ENCODE measurements at places on chromosomes 5 and 9.

- no peak for DNase-seq
Measured at GRCh38 chr9:13481274-13481673, 201.8 kb upstream of the MPDZ start.

GRCh38 chr9:128457207-128457606 lies 1.4 kb downstream of the ODF2 start:
- no peak for DNase-seq

GRCh38 chr9:17669206-17669605 lies 90.3 kb downstream of the SH3GL2 start:
- DNase-seq: no peak

GRCh38 chr9:86034863-86035734 lies 64.3 kb downstream of the GOLM1 start:
- DNase-seq: no peak

GRCh38 chr5:137392261-137392660 lies 106.9 kb downstream of the SPOCK1 start:
- DNase-seq: no peak

DNA sequence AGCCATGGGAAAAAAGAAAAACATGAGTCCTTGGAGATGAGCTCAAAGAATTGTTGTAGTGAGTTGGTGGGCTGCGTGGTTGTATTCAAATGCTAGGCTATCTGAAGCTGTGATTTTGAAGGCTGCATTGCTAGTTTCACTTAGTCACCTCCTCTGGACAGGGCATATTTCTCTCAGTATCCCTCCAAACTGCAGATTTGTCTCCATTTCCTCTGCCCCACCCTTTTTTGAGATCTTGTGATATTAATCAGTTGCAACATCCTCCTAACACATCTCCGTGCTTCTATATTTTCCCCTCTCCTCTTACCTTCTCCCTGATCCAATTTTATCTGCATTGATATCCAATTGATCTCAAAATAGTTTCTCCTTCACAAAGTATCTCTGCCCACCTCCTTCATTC lies 1048.0 kb upstream of the WWC1 start:
- no peak for DNase-seq

GRCh38 chr9:116193636-116194035 lies 40.0 kb downstream of the PAPPA start:
- no peak for DNase-seq

DNA sequence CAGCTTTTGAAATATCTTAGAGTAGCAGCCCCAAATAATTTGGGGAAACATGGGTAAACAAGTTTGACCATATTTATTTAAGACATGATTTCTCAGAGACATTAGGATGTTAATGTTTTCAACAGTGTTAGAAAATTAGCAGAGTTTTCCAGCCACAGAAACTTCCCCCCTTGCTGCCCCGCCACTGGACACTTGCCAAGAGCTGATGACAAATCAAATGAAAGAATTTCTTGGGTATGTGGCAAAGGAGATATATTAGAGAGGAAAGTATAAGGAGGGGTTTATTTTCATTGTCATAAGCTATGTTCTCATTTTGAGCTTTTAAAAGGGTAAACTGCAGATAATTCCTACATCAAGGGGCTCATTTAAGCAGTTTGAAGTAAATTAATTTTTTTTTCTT lies 15.9 kb downstream of the GABRA1 start:
- no peak for DNase-seq

GRCh38 chr5:106962464-106963230 lies 708.1 kb downstream of the EFNA5 start:
- no peak for DNase-seq

- no peak for DNase-seq
Measured at GRCh38 chr9:106964329-106964728, 101.4 kb downstream of the ZNF462 start.

DNA sequence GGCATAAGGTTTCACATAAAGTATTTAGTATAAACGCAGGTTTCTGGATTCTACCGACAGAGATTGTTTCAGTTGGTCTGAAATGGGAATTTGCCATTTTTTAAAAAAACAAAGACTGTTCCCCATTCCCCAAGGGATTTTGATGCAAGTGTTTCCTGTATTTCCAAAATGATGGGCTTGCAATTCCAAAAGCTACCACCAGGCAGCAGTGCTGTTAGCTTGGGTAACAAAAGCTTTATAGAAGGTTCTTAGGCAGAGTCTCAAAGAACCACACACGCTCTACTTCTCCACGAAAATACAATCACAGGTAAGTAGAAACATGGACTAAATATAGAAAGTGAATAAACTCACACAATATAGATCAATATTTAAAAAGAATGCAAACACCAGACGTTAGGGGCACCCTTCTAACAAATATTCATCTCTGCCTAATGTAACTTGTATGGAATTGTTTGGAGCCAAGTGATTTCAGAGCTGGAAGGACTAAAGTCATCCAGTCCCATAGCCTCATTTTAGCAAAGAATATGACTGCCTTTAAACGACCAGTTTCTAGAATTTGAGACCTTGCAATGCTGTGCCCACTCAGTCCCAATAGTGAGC lies 154.3 kb downstream of the SPOCK1 start:
- DNase-seq: no peak

DNA sequence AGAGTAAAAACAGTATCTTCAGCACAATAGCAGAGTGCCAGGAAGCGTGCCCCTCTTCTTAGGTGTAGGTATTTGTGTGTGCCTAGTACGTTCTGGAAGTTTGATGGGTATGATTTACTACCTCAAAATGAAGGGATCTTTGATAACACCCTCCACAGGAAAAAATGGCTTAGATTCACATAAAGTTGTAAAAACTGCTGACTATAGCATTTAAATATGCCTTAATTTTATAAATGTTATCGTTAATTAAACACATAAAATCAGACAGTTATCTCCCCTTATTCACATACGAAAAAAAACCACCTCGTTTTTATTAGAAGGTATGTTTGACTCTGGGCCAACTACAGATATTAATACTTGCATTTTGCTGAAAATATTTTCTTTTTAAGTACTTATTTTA lies 243.6 kb upstream of the TBCA start:
- DNase-seq: no peak

- DNase-seq: no peak
Measured at GRCh38 chr5:10262121-10262774, 12.2 kb downstream of the CCT5 start.

DNA sequence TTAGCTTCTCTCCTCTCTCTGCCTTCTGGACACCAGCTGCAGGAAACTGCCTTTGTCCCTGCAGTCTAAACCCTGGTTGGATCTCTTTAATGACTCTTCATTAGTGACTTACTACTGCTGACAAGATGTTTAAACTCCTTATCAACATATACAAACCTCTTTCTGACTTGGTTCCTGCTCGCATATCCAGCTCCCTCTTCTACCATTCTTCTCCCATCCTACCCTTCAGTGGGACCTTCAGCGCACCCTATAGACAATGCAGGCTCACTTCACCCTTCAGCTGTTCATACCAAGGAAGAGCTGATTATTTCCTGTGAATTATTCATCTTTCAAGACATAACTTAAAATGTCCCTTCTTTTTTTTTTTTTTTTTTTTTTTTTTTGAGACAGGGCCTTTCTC lies 436.5 kb downstream of the KIAA0825 start:
- no peak for DNase-seq

- DNase-seq: no peak
Measured at GRCh38 chr5:73354406-73354805, 94.2 kb downstream of the FOXD1 start.

- peak; percentile 20 for DNase-seq
Measured at GRCh38 chr5:158456756-158457155, 597.8 kb upstream of the CLINT1 start.

DNA sequence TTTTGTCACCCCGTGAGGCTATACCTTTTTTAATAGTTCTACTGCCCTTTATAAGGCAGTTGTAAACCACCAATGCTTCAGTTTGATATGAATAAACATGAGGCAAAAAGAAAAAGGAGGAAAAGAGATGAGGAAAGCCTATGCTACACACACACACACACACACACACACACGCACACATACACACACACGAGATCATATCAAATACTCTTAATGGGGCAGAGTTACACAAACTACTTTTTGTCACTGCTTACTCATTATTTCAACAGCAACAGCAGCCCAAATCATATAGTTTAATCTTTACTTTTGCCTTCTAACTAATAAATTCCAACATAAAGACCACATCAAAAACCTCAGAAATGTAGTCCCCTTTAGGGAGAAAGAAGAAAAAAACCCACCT lies 116.8 kb upstream of the PAM start:
- no peak for DNase-seq

DNA sequence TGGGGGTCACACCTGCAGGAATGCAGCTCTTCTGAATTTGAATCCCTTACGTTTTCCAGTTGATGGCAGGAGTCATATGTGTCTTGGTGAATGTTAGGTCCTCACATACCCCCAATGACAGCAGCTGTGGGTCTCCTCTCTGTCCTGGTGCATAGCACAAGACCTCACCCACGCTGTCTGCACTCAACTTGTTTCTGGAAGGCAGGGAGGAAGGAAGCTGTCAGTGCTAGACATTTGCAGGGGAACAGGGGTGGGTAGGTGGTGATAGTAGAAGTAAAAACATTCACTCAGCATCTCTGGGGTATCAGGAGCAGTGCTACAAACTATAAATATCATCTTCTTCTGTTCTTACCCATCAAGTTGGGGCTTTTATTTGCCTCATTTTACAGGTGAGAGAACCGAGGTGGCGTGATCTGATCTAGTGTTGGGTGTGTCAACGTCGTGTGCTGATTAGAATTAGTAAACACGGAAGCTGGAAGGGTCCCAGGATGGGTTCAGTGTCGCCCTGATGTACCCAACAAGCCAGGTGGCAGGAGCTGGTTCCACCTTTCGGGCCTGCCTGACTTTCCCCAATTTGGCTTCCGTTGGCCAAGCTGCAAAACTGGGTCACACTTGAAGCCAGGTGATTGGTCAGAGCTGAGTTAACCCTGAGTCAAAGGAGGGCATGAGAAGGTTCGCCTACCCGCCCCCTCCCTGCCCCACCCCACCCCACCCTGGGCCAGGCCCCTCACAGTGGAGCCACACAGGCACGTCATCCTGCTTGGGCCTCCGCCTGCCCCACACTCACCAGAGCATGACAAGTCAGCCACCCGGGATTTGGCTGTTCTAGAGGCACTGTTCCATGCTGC lies 15.8 kb downstream of the ERGIC1 start:
- peak; percentile 75 for DNase-seq

DNA sequence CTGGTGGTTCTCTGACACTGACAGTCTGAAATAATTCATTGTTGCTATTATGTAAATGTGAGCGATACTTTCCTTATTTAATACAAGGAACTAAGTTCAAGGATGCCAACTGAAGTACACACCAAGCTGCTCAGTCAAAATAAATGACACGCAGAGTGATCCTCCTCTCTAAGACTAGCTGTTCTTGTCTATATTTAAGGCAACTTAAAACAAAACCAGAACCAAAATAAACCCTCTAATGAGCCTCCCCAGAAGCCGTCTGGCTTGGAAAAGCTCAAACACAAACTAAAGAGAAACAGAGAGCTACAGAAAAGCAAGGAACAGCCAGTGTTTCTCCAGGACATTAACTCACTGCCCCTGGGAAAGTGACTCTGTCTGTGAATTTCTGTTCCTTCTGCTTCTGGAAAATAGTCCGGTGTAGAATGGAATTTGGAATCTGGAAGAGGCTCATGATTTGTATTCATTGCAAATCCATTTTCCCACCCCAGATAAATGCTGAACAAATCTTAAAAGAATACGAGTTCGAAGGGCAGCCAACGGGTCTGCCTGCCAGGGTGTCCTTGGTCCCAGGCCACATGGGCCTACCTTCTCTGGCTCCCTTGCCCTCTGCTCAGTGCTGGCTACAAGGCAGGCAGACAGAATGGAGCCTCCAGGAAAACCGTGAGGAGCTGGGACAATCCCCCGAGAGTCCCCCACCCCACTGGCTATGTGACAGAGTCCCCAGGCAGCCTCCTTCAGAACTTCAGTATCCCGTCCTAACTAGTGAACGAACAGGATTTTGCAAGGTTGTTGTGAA lies 14.8 kb downstream of the GGTA1 start:
- no peak for DNase-seq

GRCh38 chr5:56737951-56738606 lies 77.3 kb upstream of the MAP3K1 start:
- DNase-seq: no peak

GRCh38 chr5:152505442-152506042 lies 100.5 kb upstream of the NMUR2 start:
- no peak for DNase-seq

DNA sequence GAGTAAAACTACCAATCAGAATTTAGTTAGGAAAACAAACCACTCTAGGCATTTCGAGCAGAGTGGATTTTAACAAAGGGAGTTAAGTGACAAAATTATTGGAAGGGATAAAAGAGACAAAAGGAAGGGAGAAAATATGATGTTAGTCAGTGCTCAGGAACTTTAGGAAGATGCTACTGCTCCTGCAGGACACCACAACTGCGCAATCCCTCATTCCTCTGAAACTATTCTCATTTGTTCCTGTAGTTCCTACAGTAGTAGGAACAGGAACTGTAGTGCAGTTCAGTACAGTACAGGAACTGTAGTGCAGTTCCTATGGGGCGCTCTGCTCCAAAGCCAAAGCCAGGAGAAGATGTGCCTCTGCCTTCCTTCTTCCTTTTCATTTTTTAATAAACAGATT lies 29.9 kb upstream of the MEGF10 start:
- DNase-seq: no peak

- DNase-seq: no peak
Measured at GRCh38 chr9:121388140-121388905, 18.3 kb upstream of the STOM start.

DNA sequence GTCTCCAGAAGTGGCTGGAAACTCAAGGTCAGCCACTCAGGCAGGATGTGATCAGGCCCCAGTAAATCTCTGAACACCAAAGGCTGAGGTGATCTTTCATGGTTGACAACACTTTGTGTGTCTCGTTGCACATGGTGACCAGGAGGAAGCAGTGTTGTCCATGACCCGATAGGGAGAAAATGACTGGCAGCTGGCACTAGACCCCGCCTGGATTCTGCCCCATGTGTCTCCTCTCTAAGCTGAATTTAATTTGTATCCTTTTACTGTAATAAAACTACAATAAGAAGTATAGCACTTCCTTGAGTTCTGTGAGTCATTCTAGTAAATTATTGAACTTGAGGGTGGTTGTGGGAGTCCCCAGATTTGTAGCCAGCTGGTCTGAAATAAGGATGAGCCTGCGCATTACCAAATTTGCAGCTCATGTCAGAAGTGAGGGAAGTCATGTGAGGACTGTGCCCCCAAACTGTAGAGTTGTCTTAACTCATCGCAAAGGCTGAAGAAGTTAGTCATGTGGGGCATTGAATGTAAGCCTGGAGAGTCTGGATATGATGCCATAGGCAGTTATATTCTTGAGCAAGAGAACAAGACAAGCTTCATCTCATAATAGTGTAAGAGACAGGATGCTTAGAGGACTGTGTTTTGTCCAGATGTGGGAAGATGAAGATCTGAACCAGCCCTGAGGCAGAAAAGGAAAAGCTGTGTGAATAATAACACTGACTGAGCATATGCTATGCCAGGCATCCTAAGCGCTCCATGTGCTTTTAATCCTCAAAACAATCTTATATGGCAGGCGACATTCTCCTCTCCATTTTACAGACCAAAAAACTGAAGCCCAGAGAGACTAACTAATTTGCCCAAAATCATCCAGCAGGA lies 55.9 kb downstream of the TMEM215 start:
- DNase-seq: no peak

GRCh38 chr5:137024044-137024443 lies 475.1 kb downstream of the SPOCK1 start:
- DNase-seq: no peak

Measured in GM06990 (cell line).